ENCODE measurements at places on chromosomes 2 and 18. TPM values are rescaled to one million over a fixed set of nuclear protein-coding genes. Genes with fewer than 3 reads are reported as not detected.

- no peak for DNase-seq
Measured at GRCh38 chr18:73711256-73711655, 436.4 kb downstream of the FBXO15 start.

GRCh38 chr2:62527478-62528210 lies 21.6 kb upstream of the TMEM17 start:
- DNase-seq = no peak

- DNase-seq = no peak
Measured at GRCh38 chr2:44582363-44583008, 220.7 kb downstream of the CAMKMT start.

GRCh38 chr2:240990266-240990529 lies 8.2 kb upstream of the SNED1 start:
- DNase-seq = no peak

DNA sequence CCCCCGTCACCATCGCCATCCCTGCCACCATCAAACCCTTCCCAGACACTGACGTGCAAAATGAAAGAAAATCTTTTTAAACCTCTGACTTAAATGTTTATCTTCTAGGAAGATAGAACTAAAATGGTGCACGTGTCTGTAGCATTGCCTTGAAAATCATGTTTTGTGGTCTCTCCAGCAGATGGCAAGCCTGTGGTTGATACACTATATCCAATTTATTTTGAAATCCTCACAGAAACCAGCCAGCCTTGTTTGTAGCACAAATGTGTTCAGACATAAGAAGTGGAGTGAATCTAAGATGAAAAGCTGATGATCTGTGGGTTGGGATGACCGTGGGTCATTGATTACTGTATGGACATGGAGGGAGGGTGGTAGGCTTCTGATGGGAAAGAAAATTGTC lies 436.2 kb upstream of the SMIM21 start:
- DNase-seq = no peak

- no peak for DNase-seq
Measured at GRCh38 chr18:52190195-52190594, 149.8 kb upstream of the DCC start.

Gene CPLX4
- not detected for total RNA-seq

Gene STPG4
- total RNA-seq = 0.46 TPM

Gene CD226
- total RNA-seq = 4.3 TPM

Data from omental fat pad (tissue), 4 donors.